A549 treated with AZD2906 at 1 μM for 4 hours (cell line): ENCODE measurements at places on chromosomes 7 and 10. TPM values are rescaled to one million over a fixed set of nuclear protein-coding genes. Genes with fewer than 3 reads are reported as not detected.

FGFBP3 gene
- total RNA-seq = 2.1 to 2.7 TPM (median 2.6 TPM) in 5 replicates

C10orf90 gene
- total RNA-seq = 2.7 to 3.1 TPM (median 2.7 TPM) in 5 replicates

NPY4R2 gene
- 18.2 to 26.5 TPM (median 23.4 TPM) in 5 replicates for total RNA-seq

FAM25C gene
- total RNA-seq = 1.0 to 3.0 TPM in 2 of 5 replicates, not detected in the others

CRTAC1 gene
- total RNA-seq = 0.89 to 1.7 TPM (median 1.5 TPM) in 5 replicates

C10orf67 gene
- 0.05 to 0.19 TPM (median 0.09 TPM) in 4 of 5 replicates, not detected in the other for total RNA-seq

CREB5 gene
- 2.9 to 5.0 TPM (median 4.1 TPM) in 5 replicates for total RNA-seq

THAP5 gene
- total RNA-seq = 10.6 to 18.7 TPM (median 13.4 TPM) in 5 replicates

EPO gene
- 0.09 TPM in 1 of 5 replicates, not detected in the others for total RNA-seq

CROT gene
- total RNA-seq = 5.5 to 7.1 TPM (median 6.4 TPM) in 5 replicates

PSD gene
- total RNA-seq = 0.18 to 0.60 TPM (median 0.42 TPM) in 5 replicates

DOCK4 gene
- total RNA-seq = 5.9 to 8.1 TPM (median 7.0 TPM) in 5 replicates

FKBP6 gene
- total RNA-seq = not detected in 5 replicates

MALRD1 gene
- total RNA-seq = not detected in 5 replicates

KLHL7 gene
- total RNA-seq = 21.0 to 25.0 TPM (median 22.5 TPM) in 5 replicates

RSBN1L gene
- total RNA-seq = 7.0 to 10.5 TPM (median 7.5 TPM) in 5 replicates

NXPH1 gene
- total RNA-seq = not detected in 5 replicates

IFIT2 gene
- total RNA-seq = 1.2 to 2.4 TPM (median 1.9 TPM) in 5 replicates

ZNF727 gene
- not detected in 5 replicates for total RNA-seq

ZNF655 gene
- 52.0 to 56.0 TPM (median 53.0 TPM) in 5 replicates for total RNA-seq

STK31 gene
- total RNA-seq = 0.44 to 0.77 TPM (median 0.66 TPM) in 5 replicates

IPMK gene
- total RNA-seq = 2.5 to 4.4 TPM (median 3.7 TPM) in 5 replicates

ATOH7 gene
- total RNA-seq = 0.08 to 0.36 TPM (median 0.21 TPM) in 5 replicates

UPP1 gene
- 58.5 to 94.7 TPM (median 79.3 TPM) in 5 replicates for total RNA-seq

LIPK gene
- total RNA-seq = not detected in 5 replicates

NME8 gene
- total RNA-seq = not detected in 5 replicates

A1CF gene
- 0.03 to 0.13 TPM (median 0.05 TPM) in 5 replicates for total RNA-seq

GJD4 gene
- total RNA-seq = not detected in 5 replicates

BAG3 gene
- 213 to 268 TPM (median 267 TPM) in 5 replicates for total RNA-seq

TUBAL3 gene
- 0.23 to 0.31 TPM (median 0.31 TPM) in 5 replicates for total RNA-seq

FBXL13 gene
- 0.18 to 0.53 TPM (median 0.40 TPM) in 5 replicates for total RNA-seq

ARHGEF5 gene
- 3.0 to 3.6 TPM (median 3.2 TPM) in 5 replicates for total RNA-seq

SYT15 gene
- total RNA-seq = 1.9 to 3.0 TPM (median 2.1 TPM) in 5 replicates

UTF1 gene
- not detected in 5 replicates for total RNA-seq

FFAR4 gene
- 0.04 to 0.14 TPM (median 0.09 TPM) in 5 replicates for total RNA-seq

CLRN3 gene
- not detected in 5 replicates for total RNA-seq

MBLAC1 gene
- 2.1 to 3.5 TPM (median 3.0 TPM) in 5 replicates for total RNA-seq

MMP21 gene
- 0.03 TPM in 1 of 5 replicates, not detected in the others for total RNA-seq

ADCY1 gene
- 2.1 to 2.5 TPM (median 2.4 TPM) in 5 replicates for total RNA-seq

HMX2 gene
- 0.07 to 0.17 TPM (median 0.08 TPM) in 3 of 5 replicates, not detected in the others for total RNA-seq

CALML3 gene
- not detected in 5 replicates for total RNA-seq

ERLIN1 gene
- 43.8 to 71.1 TPM (median 49.5 TPM) in 5 replicates for total RNA-seq

SKIDA1 gene
- 0.76 to 1.1 TPM (median 0.96 TPM) in 5 replicates for total RNA-seq

SFTPA1 gene
- not detected in 5 replicates for total RNA-seq

STRA8 gene
- not detected in 5 replicates for total RNA-seq

FOXP2 gene
- not detected in 5 replicates for total RNA-seq

SYCE1 gene
- not detected in 5 replicates for total RNA-seq

VAX1 gene
- total RNA-seq = 0.98 to 1.4 TPM (median 1.3 TPM) in 5 replicates

NRAP gene
- total RNA-seq = 0.01 TPM in 1 of 5 replicates, not detected in the others

SORBS1 gene
- 0.45 to 0.68 TPM (median 0.49 TPM) in 5 replicates for total RNA-seq
